ENCODE measurements at places on chromosomes 1 and 21.

DNA sequence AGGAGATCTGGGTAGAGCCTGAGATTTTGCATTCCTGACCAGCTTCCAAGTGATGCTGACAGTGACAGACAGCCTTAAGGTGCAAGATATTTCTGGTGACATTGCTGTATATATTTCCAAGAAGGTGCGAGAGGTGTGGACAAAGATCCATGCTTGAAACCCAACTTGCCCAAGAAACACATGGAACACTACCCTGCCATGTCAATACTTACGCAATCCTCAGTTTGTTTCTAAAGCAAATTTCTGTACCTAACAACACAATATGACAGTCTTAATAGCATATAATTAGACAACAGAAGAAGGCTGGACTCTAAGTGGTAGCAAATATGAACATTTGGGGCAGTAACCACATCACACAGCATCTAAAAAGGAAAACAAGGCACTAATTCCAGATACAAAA, 260.4 kb downstream of the DSCAM start:
- DNase-seq: no peak

DNA sequence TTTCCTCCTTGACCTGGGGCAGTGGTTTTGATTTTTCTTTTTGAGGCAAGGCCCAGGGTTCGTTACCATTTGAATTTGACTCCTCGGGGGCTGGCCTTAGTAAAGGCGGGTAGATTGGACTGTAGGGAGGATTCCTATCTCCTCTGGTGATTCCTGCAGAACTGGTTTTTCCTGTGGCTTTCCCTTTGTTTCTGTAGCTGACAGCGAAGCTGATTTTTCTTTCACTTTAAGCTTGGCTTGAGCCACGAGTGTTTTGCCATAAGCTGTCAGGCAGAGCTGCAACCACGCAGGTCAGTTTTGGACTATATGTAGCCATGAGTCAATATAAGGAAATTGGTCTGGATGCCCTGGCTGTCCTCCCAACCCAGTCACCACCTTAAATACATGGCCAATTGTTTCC, 28.7 kb upstream of the KCNJ15 start:
- DNase-seq: no peak

DNA sequence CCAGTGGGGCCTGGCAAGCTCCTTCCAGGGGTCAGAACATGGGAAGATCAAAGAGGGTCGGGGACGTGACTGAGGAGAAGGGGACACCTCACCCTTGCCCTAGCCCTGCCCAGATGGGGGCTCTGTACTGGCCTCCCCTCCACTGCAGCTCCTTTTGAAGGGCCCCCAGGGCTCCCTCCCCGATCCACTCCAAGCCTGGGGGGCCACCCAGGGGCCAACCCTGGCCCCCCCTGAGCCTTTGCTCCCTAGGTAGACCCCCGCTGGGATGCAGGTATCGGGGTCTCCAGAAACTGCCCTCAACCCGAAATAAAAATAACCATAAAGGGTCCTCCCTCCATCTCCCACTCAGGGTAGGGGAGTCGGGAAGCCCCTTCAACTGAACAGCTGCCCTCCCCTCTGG, 37.4 kb upstream of the FAM131C start:
- no peak for DNase-seq

GRCh38 chr1:86450847-86451246, 17.9 kb upstream of the CLCA1 start:
- DNase-seq: no peak

GRCh38 chr1:230866171-230867070, 1.9 kb downstream of the C1orf198 start:
- DNase-seq: no peak

DNA sequence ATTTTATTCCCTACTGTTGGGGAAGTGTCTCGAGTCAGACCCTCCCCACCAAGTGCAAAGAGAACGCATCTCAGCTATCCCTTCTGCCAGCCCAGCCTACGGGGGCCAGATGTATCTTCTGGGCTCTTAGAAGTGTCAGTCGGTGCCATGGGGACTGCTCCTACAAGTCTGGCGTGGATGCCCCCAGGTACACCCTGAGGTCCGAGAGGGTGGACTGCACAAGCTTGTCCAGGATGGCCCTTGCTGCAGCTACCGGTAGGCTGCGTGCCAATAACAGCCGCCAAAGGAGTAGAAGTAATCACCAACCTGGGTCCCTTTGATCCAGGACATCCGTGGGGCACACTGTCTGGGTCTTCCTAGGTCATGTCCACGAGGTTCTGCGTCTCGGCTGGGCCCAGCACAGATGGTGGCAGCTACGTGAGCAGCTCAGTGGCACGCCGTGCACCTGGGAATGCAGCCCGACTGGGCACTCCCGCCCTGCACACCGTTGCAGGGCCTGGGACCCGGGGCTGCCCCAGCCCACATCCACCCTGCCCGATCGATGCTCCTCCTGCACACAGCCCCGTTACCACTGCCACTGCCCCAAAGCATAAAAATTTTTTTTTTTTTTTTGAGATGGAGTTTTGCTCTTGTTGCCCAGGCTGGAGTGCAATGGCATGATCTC, 8.8 kb upstream of the SSU72 start:
- no peak for DNase-seq

DNA sequence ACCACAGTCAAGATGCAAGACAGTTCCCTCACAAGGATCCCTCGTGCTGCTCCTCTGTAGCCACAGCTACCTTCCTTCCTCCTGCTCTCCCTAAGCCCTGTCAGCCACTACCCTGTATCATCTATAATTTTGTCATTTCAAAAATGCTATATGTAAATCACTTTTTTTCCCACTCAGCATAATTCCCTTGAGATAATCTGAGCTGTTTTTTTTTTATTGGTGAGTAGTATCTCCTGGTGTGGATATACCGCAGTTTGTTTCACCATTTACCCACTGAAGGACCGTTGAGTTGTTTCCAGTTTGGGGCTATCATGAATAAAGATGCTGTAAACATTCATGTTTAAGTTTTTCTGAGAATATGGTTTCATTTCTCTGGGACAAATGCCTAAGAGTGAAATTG, 88.2 kb downstream of the HUNK start:
- no peak for DNase-seq

DNA sequence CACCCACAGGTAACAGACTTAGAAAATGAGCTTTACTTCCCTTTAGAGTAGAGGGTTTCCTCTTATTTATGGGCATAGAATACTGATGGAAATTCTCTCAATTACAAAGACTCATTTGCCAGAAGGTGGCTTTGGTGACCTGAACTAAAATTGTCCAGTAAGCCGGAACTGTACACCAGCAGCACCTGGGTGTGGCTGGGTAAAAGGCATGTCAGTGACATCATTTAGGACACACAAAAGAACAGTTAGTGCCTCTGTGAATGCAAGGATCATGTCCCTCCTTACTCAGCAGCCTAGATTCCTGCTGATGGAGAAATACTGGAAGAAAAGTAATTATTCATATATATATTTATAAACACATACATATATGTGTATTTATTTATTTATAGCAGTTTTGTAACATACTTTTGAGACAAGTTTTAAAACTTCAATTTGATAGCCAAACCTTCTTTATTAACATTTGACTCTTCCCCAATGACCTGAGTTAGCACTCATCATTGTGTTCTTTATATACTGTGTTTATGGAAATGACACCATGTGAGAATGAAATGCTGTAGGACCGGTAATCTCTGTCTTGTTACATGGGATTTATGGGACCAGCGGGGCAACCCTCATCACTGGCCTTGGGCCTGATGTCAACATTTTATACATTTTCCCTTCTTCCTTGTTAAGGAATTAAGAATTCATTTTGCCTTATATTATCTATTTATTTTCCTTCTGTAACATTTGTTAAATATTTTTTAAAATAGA, 274.4 kb downstream of the BRINP2 start:
- no peak for DNase-seq

DNA sequence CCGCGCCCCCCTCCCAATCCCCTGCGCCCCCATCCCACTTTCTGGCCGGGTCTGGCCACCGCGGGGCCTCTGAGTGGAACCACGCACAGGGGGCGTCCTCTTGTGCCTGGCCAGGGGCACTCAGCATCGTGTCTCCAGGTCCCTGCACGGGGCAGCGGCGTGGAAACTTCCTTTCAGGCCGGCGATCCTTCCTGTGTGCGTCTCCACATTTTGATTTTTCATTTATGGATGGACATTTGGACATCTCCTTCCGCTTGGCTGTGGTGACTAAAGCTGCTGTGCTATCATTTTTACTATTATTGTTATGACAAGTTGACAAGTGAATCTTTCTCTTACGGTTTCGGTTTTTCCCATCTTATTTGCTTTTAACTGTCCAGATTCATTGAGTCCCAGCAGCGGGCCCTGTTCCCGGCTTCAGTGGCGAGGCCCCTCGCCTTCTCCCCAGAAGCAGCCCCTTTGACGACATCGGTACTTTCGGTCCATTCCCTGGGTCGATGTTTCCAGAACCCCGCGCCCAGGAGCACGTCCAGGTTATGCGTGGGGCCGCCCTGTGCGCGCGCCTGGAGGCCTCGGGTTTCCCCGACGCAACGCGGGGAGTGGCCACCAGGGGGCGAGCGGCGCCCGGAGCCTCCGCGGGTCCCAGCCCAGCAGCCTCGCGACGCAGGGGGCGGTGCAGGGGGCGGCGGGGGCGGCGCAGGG, 12.4 kb upstream of the SLC19A1 start:
- peak; percentile 77 for DNase-seq

DNA sequence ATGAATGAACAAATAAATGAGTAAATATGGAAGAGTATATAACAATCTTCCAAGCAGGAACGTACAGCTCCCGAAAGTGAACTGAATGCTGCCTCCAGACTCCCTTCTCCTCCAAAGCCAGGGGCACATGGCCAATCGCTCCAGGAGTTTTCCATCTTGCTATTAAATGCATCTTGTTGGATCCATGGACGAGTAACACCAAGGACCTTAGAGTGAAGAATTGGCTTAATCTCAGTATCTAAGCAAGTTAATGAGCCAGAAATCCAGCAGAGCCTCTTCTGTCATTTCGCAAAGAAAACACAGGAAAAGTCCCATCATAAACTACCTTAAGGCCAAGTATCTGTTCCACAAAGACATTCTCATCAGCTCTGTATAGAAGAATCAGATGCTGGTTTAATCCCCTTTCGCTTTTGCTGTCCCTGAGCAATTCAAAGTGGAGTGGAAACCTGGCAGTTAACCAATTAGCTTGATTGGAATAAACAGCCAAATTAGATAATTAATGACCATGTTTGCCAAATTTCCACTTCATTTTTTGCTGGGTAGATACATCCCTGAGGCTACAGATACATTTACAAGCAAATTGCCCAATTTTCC, 116.0 kb downstream of the MIS18A start:
- no peak for DNase-seq

All from neural progenitor cell (in vitro differentiated cells).